ENCODE measurements at places on chromosomes 7 and 10.

- peak; percentile 32 for DNase-seq
Observed at GRCh38 chr10:120891365-120891764, 40.2 kb downstream of the WDR11 start.

DNA sequence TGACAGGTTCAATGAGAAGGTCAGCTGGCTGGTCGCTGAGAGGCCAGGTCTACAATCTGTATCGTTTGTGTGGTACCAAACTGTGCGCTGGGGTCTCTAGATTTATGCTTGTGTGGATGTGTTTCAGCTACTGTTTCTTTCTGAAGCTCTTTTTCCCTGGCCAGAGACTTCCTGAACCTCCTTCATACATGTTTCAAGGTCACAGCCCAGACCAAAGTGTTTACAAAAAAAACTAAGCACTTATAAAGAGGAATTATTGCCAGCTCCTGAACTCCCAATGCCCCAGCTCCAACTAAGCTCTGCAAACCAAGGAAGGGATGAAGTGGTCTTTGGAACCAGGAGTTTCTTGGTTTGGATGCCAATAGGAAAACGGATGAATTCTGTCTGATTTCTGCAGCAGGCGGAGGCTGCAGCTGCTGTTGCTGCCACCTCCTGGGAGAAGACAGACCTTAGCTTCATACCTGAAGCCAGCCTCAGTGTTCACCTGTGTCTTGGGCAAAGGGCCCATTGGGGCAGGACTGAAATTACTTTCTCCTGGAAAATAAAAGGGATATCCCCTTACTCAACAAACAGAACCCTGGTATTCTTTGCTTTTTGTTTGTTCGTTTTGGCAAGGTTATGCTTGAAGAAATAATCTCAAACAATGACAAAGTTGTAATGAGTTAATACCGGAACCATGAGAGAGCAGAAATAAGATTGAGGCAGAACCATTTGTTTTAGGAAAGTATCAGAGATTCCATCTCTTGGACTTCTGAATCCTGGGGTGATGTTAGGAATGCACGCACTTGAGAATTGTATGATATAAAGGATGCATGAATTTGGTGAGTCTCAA is 24.6 kb upstream of the MKLN1 start:
- DNase-seq: no peak

DNA sequence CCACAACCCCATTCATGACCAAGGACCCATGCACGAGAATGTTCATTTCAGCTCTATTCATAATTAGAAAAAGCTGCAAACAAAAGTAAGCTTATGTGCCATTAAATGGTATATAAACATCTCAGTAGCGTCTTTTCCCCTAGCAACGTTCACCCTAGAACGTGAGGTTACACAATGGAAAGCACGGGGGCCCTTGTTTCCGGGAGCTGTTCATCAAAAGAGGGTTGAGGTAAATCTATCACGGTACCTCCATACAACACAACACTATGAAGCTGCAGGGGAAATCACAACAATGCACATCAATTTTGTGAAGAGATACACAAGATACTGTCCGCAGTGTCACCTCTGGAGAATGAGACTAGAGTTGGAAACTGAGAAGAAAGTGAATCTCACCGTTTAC is 80.9 kb upstream of the DDC start:
- DNase-seq: no peak

DNA sequence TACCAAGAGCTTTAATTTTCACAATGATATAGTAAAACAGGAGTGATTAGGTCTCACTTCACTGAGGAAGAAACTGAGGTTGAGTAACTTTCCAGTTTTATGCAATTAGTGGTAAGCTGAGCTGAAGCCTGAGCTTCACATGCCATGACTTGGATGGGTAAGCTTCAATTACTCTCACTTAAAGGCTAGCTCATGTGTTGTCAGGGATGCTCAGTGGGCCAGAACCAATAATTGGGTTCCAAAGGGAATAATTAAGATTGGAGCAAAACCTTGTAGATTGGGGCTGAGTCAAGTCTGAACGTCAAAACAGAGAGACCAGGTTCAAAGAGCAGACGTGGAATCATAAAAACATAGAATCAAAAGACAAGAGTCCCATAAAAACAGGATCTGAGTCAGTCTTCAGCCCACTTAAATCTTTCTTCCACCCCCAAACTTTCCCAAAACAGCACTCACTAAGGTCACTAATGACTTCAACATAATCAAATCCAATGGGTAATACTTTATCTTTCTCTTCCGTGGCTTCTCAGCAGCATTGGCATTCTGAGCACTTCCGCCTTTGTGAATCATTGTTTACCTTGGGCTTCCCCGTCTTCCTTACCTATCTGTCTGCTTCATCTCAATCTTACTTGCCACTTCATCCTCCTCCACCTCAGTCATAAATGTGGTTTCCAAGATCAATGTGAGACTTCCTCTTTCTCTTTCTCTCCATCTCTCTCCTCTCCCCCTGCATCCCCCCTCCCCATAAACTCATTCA is 23.0 kb upstream of the EGFR start:
- DNase-seq: peak; percentile 69

- DNase-seq: no peak
Observed at GRCh38 chr7:69682518-69682917, 84.2 kb downstream of the AUTS2 start.
